ENCODE measurements at places on chromosomes 13 and 19.
A peak's percentile ranks its signal among the peaks of the same experiment; 100 is the strongest.

GRCh38 chr19:55902080-55902751, 29.9 kb downstream of the NLRP13 start:
- no peak for DNase-seq
- peaks cover 10% of the 10 kb centered on the region for H3K36me3 ChIP-seq
- peaks cover 4% of the 10 kb centered on the region for H3K27me3 ChIP-seq
- no peak overlapping the region for H3K4me3 ChIP-seq
- H3K4me1 ChIP-seq: no peaks in the 10 kb centered on the region

DNA sequence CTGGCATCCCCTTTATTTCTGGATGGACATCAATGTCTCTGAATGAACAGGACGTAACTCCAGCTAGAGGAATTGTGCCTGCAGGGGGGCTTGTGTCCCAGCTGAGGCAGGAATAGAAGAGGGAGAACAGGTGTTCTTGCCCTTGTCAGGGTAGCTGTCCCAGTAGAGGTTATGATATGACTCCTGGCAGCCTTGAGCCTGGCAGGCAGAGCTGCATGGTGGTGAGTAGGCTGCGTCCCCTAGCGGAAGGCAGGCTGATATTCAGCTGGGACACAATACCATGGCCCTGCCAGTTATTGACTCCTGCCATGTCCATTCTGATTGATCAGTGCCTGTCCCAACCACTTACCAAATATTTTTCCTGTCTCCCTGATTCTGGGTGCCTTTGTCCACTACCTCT, 197.2 kb downstream of the RAP2A start:
- no peaks in the 10 kb centered on the region for H3K4me1 ChIP-seq
- H3K27ac ChIP-seq: no peak overlapping the region
- no peaks in the 10 kb centered on the region for H3K36me3 ChIP-seq
- H3K27me3 ChIP-seq: no peaks in the 10 kb centered on the region
- H3K4me3 ChIP-seq: no peak overlapping the region

DNA sequence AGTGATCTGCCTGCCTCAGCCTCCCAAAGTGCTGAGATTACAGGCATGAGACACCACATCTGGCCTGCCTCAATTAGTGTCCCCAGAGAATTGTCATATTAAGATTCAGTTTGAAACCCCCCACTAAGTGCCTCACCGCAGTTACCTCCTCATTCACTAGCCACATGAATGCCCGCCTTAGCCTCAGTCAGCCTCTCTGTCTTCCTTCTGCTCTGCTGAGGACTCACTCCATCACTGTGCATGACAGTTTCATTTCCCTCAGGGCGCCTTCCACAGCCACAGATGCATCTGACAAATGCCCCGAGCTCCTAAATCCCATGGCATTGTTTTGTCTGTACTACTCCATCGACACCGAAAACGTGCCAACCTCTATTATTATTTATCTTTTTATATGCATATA, 23.3 kb downstream of the MIPEP start:
- H3K4me1 ChIP-seq: peaks cover under 1% of the 10 kb centered on the region
- H3K27me3 ChIP-seq: no peaks in the 10 kb centered on the region
- no peak overlapping the region for H3K27ac ChIP-seq
- DNase-seq: no peak

GRCh38 chr13:34521171-34521570, 420.9 kb upstream of the NBEA start:
- H3K36me3 ChIP-seq: no peaks in the 10 kb centered on the region
- no peaks in the 10 kb centered on the region for H3K4me1 ChIP-seq
- no peak overlapping the region for H3K4me3 ChIP-seq
- H3K27ac ChIP-seq: no peak overlapping the region
- no peak for DNase-seq
- no peaks in the 10 kb centered on the region for H3K27me3 ChIP-seq

GRCh38 chr19:1402411-1403070, 1.2 kb upstream of the GAMT start:
- no peak for DNase-seq
- peaks cover 20% of the 10 kb centered on the region for H3K27me3 ChIP-seq
- peaks cover 7% of the 10 kb centered on the region for H3K36me3 ChIP-seq
- peak overlapping the region; percentile 34 for H3K27ac ChIP-seq

GRCh38 chr13:113329656-113330312, 32.7 kb downstream of the LAMP1 start:
- no peak for DNase-seq
- no peak overlapping the region for H3K4me3 ChIP-seq
- peaks cover 3% of the 10 kb centered on the region for H3K4me1 ChIP-seq
- peaks cover 5% of the 10 kb centered on the region for H3K27me3 ChIP-seq
- peaks cover 7% of the 10 kb centered on the region for H3K36me3 ChIP-seq

DNA sequence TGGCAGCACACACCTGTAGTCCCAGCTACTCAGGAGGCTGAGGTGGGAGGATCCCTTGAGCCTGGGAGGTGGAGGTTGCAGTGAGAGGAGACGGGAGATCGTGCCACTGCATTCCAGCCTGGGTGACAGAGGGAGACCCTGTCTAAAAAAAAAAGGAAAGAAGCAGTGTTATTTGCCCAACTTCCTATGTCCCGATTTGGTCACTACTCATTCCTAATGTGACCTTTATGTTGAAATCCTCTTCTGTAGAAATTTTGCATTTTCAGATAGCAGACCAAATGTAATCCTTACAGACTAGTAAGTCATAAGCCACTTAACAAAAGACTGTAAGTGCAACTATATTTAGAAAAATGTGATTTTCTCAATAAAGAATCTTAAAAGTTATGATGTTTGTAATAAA, 18.2 kb upstream of the STK24 start:
- peaks cover 2% of the 10 kb centered on the region for H3K27me3 ChIP-seq
- no peaks in the 10 kb centered on the region for H3K36me3 ChIP-seq

- peaks cover 6% of the 10 kb centered on the region for H3K4me1 ChIP-seq
- peaks cover 22% of the 10 kb centered on the region for H3K36me3 ChIP-seq
- no peak overlapping the region for H3K4me3 ChIP-seq
- H3K27ac ChIP-seq: peak overlapping the region; percentile 26
- no peak for DNase-seq
- peaks cover 8% of the 10 kb centered on the region for H3K27me3 ChIP-seq
These were observed 42.8 kb upstream of the DCUN1D2 start for GRCh38 chr13:113533161-113533840.

- DNase-seq: no peak
- peaks cover 12% of the 10 kb centered on the region for H3K4me1 ChIP-seq
- H3K4me3 ChIP-seq: no peak overlapping the region
These were observed 490.7 kb downstream of the TDRD3 start for GRCh38 chr13:60887711-60888110.

GRCh38 chr13:26965952-26966700, 205.5 kb downstream of the USP12 start:
- DNase-seq: no peak
- H3K36me3 ChIP-seq: no peaks in the 10 kb centered on the region
- peaks cover 4% of the 10 kb centered on the region for H3K27me3 ChIP-seq
- no peaks in the 10 kb centered on the region for H3K4me1 ChIP-seq

GRCh38 chr13:85590231-85590931, 208.8 kb downstream of the SLITRK6 start:
- no peak overlapping the region for H3K27ac ChIP-seq
- H3K36me3 ChIP-seq: no peaks in the 10 kb centered on the region
- no peak for DNase-seq
